Smooth muscle cell of the pulmonary artery (primary cell): ENCODE measurements at places on chromosomes 5 and 9. TPM values are rescaled to one million over a fixed set of nuclear protein-coding genes. Genes with fewer than 3 reads are reported as not detected.

Gene FGF18
- 0.13 TPM in 1 of 2 replicates, not detected in the other for total RNA-seq

Gene WASHC1
- 4.6 and 7.2 TPM in 2 replicates for total RNA-seq

Gene FAM153A
- total RNA-seq, result 0.10 and 0.20 TPM in 2 replicates

Gene LVRN
- total RNA-seq, result 0.20 and 0.36 TPM in 2 replicates

Gene FPGS
- total RNA-seq, result 59.7 and 99.0 TPM in 2 replicates

Gene PPP2R2B
- total RNA-seq, result 0.66 and 1.0 TPM in 2 replicates

Gene FAM200C
- total RNA-seq, result 4.5 and 7.2 TPM in 2 replicates

Gene FCN2
- not detected in 2 replicates for total RNA-seq

Gene SPATA6L
- 0.39 and 0.46 TPM in 2 replicates for total RNA-seq
